ENCODE measurements at places on chromosomes 5 and 9.

GRCh38 chr5:81233080-81233634 is at the start of gene CKMT2:
Gene CKMT2 (plus strand): TSS chr5:81233322. CDS start chr5:81251133, 17,811 bp downstream.
- DNase-seq = no peak

DNA sequence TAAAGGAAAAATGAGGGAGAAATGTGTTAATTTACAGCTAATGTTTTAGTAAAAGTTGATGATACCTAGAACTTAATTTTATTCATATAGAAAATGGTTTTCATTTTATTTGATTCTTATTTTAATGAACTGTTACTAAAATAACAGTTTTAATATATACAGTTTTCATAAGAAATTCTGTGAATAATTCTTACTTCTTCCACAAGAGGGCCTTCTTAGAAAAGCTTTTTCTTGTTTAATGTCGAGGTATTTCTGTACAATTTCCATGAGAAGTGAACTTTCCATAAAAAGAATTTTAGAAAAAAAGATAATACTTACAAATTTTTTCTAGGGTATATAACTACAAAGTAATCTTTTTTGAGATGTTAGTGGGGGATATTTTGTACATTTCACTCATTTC is 73.9 kb downstream of the KLF9 start:
- DNase-seq = peak; percentile 23

DNA sequence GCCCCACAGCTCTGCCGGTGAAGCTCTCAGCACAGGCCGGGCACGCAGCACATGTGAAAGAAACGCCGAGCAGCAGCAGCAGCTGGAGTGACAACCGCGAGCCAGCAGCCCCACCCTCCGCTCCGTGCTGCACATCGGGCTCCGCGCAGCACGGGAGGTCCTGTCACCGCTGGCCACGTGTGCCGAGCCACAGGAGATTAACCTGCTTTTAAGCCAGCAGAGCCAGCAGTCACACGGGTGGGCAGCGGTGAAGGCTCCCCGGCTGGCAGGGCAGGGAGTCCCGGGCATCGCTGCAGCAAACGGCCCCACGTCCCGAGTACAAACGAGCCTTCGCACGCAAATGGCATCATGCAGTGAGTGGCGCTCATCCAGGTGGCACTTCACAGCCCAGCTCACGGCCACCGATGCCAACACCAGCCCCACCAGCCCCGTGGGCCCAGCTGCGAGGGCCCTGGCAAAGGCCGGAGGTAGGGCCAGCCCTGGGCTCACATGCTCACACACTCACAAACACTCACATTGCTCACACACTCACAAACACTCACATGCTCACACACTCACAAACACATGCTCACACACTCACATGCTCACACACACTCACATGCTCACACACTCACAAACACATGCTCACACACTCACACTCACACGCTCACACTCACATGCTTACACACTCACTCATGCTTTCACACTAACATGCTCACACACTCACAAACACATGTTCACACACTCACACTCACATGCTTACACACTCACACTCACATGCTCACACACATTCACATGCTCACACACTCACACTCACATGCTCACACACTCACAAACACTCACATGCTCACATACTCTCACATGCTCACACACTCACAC is 11.1 kb downstream of the CCDC187 start:
- no peak for DNase-seq

GRCh38 chr9:70962761-70963440 is 158.5 kb downstream of the TRPM3 start:
- no peak for DNase-seq

DNA sequence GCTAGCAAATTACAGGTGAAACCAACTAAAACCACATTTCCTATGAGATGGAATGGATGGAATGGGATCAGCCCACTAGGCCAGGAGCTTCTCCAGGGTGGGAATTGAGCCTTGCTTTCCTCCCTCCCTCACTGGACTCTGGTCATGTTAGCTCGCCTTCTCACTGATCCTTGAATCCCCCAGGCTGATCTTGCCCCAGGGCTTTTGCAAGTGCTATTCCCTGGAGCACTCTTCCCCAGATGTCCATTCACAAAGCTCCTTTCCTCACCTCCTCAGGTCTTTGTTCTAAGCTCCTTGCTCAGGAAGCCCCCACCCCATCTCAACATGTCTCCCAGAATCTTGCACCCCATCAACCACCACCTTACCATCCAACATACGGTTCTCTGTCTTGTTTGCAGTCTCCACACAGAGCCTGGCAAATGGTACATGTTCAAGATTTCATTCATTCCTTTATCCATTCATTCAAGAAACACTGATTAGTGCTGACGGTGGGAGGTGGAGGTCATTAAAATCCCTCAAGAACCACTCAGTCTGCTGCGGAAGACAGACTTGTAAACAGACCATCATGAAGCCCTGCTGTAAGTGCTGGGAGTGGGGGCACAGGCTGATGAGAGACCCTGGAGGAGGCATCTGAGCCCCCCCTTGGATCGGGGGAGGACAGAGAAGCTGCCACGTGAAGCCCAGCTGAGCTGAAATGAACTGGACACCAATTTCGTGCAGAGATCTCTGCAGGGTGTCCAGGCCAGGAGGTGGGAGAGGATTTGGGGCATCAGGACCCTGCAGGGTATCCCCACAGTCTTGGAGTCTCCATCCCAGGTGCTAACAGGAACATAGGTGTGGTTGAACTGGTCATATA is 141.7 kb downstream of the BARX1 start:
- DNase-seq = no peak

DNA sequence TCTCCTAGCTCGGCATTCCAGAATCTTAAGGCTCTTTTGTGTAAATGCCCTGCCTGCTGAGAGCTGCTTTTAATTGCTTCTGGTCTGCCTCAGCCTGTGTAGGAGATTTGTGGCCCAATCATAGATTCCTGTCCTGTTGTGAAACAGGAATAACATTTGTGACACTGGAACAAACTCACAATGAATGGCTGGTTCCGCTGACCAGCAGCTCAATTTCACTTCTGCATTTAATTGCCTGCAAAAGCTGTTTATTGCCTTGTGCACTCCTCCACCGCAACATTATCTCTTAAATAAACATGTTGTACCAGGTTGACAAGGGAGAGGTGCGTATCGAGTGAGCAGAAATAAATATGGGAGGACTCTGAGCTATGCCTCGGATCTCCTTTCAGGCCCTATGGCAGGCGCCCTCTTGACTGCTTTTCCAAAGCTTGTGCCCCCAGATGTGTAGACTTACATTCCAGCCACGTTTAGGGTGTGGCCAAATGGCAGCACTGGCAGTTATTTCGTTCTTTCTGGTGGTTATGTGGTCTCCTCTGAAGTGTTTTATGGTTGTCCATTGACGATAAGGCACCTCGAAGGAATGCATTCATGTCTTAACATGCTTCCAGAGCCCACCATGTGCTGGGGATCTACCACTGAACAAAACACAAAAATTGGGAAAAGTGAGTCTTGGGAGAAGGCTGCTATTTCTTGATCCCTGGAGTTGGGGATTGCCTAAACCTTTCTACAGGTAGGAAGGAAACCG is 58.1 kb downstream of the DMRT1 start:
- no peak for DNase-seq

- no peak for DNase-seq
These were observed 323.9 kb downstream of the NNT start for GRCh38 chr5:43926923-43927322.

GRCh38 chr5:90297045-90297764 is 112.4 kb downstream of the CETN3 start:
- DNase-seq = no peak

DNA sequence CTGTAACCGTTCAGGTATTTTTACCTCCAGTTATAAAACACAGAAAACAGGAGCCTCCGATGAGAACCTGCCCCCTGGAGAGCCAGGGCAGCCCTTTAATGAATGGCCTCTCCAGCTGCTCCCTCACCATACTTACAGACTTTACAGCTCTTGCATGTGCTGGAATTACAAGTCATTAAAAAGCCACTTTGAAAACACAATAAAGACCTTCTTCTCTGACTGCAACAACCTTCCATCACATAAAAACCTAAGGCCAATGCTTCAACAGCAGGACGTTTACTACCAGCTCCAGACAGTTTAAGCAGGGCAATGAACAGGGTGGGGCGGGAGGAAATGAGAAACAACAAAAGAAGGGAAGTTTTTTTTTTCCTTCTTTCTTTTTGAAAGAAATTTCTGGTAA is 213.8 kb downstream of the MLLT3 start:
- DNase-seq = no peak

DNA sequence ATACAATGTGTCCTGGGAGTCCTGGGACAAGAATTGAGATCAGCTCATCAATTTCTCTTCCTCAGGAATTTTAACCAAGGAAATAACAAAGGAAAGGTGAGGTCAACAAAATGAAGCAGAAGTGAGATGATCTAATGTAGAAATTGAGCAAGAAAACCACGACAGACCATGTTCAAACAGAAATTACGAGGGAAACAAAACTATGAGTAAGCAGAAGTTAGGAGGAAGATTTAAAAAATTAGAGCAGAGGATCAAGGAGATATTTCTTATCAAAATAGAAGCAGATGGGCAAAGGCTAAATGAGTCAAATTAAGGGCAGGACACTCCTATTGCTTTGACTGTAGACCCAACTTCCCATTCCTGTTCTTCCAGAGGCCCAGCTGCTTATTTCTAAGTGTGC is 97.4 kb downstream of the HINT1 start:
- DNase-seq = no peak

GRCh38 chr9:12774861-12775678 is at the start of gene LURAP1L:
Gene LURAP1L (plus strand): TSS chr9:12775020. CDS start chr9:12775716, 696 bp downstream.
- no peak for DNase-seq

GRCh38 chr9:93127395-93127911 is 6.6 kb downstream of the NINJ1 start:
- no peak for DNase-seq

GRCh38 chr9:75197561-75197960 is 109.2 kb downstream of the OSTF1 start:
- no peak for DNase-seq

DNA sequence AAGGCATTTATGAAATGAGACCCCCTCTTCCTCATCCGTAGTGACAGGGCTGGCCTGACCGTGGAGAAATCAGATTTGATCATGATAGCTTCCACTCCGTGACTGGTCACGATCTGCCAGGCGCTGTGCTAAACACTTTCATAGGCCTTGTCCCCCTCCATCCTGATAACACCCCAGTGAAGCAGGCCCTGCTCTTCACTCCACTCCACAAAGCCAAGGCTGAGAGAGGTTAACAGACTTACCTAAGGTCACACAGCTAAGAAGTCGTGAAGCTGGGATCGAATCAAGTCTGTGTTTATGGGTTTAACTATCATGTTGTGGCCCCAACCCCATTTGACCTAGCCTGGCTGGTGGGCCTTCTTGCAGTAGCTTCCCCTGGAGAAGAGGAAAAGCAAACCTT is 53.3 kb upstream of the IL17B start:
- no peak for DNase-seq

- no peak for DNase-seq
These were observed 269.7 kb downstream of the ISL1 start for GRCh38 chr5:51652980-51653379.

- DNase-seq = no peak
These were observed 22.3 kb downstream of the C1QTNF2 start for GRCh38 chr5:160348080-160348479.

- DNase-seq = no peak
These were observed 14.5 kb downstream of the CATSPER3 start for GRCh38 chr5:134982230-134982629.

DNA sequence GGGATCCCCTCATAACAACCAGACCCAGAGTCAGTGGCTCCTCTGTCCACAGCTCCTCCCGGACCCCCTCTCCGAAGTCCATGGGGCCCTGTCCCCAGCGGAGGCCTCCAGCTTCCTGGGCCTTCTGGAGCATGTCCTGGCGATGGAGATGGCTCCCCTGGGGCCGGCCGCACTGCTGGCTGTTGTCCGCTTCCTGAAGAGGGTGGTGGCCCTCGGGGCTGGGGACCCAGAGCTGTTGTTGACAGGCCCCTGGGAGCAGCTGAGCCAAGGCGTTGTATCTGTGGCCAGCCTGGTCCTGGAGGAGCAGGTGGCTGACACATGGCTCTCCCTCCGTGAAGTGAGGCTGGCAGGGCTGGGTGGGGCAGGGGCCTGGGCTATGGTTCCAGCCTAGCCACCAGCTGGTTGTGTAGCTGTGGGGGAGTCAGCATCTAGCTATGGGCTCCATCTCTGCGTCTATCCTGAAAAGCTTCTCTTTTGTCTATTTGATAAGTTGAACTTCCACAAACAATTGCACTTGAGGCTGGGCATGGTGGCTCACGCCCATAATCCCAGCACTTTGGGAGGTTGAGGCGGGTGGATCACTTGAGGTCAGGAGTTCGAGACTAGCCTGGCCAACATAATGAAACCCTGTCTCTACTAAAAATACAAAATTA is 4.7 kb downstream of the ADGRD2 start:
- DNase-seq = no peak

GRCh38 chr5:135487037-135487395 is 34.9 kb upstream of the TIFAB start:
- no peak for DNase-seq

All from CD4-positive, alpha-beta T cell treated with Interleukin-15 for 4 hours (primary cell).